Cortex of kidney (tissue), 1 donor: ENCODE measurements at places on chromosomes 12 and 14.

DNA sequence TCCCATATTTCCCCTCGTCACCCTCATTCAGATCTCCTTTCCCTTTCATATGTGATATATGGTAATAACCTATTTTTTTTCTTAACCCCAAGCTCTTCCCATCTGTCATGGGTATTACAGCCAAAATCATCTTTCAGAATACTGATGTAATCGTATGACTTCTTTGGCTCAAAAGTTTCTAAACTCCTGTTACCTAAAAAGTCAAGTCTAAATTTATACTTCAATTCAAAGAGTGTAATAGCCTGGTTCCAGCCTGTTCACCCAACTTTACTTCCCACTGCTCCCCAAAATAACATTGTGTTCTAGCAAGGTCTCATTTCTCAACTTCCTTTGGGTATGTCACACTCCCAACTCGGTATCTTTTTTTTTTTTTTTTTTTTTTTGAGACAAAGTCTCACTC lies 48.5 kb downstream of the TBK1 start:
- DNase-seq, result no peak

DNA sequence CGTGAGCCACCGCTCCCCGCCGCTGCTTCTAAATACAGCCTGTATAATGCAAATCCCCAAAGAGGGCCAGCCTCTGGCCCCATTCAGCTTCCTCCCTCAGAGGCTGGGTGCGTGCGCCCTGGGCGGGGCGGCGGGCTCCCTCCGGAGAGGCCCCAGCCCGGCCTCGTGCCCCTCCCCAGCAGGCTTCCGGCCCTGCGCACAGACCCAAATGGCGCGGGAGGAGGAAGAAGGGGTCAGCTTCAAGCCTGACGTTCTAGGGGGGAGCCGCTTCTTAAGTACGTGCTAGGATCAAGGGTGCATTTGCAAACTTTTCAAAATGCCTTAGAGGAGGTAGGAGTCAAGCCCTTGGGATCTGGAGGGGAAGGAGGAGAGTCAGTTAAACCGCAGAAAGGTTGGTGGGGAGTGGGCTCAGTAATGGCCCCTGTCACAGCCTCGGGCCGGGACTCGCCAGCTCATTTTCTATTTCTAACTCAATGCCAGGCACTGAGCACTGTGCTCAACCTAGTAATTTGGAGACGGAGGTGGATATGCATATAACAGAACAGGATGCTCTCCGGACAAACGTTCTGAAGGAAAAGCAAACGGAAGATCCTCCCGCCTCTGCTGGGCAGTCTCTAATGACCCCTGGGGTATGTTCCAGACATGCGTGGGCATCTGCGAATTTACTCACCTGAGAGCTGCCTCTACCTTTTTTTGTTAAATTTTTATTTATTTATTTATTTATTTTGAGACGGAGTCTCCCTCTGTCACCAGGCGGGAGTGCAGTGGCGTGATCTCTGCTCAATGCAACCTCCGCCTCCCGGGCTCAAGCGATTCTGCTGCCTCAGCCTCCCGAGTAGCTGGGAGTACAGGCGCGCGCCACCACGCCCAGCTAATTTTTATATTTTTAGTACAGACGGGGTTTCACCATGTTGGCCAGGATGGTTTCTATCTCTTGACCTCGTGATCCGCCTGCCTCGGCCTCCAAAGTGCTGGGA lies 32.3 kb downstream of the NINJ2 start:
- no peak for DNase-seq

DNA sequence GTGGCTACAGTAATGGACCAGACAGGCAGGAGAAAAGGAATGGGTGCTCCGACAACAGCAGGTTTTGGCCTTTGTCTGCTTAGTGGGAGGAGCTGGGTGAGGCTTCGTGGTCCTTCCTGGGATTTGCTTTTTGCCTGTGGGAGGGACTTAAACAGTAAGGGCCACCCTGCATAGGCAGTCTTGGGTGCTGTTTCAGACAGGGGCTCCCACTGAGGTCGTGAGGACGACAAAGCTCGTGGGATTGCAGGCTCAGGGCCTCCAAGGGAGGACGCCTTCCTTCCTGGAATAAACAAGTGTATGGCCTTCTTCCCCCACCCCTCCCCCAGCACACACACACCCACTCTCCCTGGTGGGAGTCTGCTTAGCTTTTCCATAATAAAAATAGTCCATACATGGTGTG lies 63.1 kb downstream of the FZD10 start:
- no peak for DNase-seq

GRCh38 chr12:27554421-27555186 lies 30.6 kb downstream of the PPFIBP1 start:
- no peak for DNase-seq

GRCh38 chr12:2163177-2163941 lies 110.6 kb downstream of the CACNA1C start:
- no peak for DNase-seq

- no peak for DNase-seq
Measured at GRCh38 chr14:102878970-102879460, 43.4 kb upstream of the AMN start.
